Stimulated activated CD4-positive, alpha-beta T cell treated with anti-CD3 and anti-CD28 coated beads, TNF-alpha, amount 100 ng/mL, for 24 hours (primary cell): ENCODE measurements at places on chromosomes 7 and 10.

GRCh38 chr7:29017713-29018112 lies 59.6 kb upstream of the TRIL start:
- no peak for DNase-seq

DNA sequence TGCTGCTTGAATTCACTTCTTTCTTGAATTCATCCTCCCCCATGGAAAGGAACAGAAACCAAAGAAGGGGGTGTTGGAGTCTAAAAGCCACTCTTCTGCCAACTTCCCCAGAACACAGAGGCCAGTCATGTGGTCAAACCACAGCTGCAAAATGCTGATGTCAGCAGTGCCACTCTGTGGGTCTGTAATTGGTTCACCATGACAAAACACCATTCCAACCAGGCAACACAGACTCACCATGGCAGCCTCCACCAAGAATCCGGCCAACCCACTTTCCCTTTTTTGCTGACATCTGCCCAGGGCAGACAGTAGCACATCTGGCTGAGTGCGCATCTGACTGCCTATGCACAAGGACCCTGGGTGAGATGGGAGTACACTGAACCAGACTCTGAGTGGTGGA lies 16.8 kb downstream of the OSBPL3 start:
- DNase-seq = no peak

- DNase-seq = no peak
These were observed 3.5 kb downstream of the EGFR start for GRCh38 chr7:55022002-55022985.

DNA sequence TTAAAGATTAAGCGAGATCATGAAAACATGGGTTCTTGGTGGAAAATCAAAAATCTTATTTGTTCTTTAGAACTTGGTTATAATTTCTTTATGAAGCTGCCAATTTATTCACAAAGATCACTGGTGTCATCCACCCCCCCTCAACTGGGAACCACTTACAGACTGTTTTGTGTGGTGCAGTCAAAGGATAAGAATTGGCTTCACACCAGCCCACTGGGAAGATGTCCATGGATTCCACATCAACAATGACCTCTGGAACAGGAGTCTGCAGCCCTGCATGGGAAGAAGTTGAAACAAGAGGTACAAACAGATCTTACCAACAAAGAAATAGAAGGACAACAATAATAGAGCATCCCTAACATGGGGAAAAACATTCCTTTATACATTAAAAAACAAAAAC lies 205.2 kb downstream of the SFMBT2 start:
- no peak for DNase-seq

- DNase-seq = no peak
These were observed 215.7 kb upstream of the CSTF2T start for GRCh38 chr10:51915031-51915542.

GRCh38 chr7:27121684-27122076 lies 8.9 kb downstream of the HOXA4 start:
- DNase-seq = no peak

DNA sequence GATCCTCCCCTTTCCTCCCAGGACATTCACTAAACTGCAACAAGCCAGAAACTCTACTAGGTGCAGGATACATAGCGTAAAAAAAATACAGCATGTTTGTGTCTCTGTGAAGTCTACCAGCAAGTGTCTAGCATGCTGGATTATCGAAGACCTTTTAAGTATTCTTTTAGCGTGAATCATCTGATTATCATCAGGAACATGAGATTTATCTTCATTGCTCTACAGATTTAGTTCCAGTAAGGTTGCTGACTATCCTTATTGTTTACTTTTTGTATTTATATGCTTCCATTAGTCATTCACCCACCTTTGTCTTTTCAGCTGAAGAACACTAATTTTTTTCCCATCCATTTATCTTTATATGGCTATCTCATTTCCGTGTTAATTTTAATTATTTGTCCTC lies 62.8 kb downstream of the PDZD8 start:
- DNase-seq = no peak

- DNase-seq = no peak
These were observed 3.0 kb upstream of the CYP2W1 start for GRCh38 chr7:979886-980571.

DNA sequence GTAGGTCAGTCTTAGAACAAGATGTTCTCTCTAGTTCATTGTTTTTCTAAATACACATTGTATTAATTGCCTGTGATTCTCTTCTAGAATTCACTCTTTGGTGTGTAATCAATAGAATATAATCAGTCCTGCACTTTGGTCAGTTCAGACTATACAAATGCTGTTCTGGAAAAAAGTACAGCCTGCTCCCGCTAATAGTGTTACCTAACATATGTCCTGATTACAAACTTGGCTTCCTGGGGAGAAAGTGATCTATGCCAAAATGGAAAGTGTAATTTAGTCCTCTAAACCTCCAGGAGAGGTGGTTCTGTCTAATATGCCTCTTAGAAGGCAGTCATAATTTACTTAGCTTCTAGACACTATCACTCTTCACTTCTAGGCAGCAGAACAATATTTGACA lies 215.5 kb downstream of the SEMA3D start:
- no peak for DNase-seq

- no peak for DNase-seq
These were observed 6.6 kb upstream of the ABCB4 start for GRCh38 chr7:87482115-87482514.

- no peak for DNase-seq
These were observed 35.2 kb upstream of the WDFY4 start for GRCh38 chr10:48649349-48649944.

DNA sequence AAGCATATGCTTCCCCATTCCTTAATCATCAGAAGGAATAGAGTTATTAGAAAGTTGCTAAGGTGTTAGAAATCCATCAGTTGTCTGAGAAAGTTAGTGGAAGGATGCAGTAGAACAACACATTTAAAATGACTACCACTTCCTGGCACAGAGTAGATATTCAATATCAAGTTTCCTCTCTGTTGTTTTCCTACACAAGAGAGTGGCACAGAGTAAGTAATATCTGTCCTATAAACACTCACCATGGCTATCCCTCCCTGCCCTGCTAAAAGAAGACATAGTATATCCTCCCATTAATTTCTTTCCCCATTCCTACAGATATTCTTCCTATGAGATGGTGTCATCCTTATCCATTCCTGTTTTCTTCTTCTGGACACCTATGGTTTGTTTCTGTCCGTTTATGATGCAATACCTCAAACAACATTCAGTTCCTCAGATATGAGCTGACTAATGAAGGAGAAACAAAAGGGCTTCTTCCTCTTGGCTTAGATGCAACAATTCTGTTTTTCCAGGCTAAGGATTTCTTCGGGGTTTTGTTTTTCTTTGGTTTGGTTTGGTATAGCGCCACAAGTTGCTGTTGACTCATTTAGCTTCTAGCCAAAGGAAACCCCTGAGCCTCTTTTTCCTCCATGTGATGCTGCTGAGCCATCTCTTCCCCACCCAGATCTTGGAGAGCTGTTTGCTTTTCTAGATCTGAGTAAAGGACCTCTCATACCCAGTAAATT lies 32.9 kb upstream of the BPGM start:
- no peak for DNase-seq

DNA sequence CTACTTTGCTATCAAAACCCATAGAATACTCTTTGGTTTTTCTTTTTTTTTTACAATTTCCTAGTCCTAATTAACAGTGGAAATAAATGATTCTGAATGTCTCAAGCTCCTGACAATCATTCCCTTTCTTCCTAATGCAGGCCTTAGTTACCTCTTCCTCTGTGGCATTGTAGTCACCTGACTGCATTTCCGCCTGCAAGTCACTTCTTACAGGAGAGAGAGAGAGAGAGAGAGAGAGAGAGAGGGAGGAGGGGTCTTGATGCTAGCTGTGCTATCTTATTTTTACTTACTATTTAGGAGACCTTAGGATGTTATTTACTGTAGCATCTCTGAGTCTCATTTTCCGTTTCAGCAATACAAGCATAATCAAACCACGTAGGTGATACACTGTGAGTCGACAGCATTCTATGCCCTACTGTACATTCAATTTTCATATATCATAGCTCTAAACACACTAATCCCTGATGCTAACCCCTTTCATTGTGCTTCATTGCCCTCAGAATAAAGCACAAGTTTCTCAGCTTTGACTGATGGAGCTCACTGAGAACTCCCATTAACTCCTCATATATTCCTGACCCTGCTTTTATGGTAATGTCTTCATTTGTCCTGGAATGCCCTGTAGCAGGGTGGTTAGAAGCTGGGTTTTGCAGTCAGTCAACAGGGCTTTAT lies 1237.3 kb downstream of the XPNPEP1 start:
- no peak for DNase-seq

DNA sequence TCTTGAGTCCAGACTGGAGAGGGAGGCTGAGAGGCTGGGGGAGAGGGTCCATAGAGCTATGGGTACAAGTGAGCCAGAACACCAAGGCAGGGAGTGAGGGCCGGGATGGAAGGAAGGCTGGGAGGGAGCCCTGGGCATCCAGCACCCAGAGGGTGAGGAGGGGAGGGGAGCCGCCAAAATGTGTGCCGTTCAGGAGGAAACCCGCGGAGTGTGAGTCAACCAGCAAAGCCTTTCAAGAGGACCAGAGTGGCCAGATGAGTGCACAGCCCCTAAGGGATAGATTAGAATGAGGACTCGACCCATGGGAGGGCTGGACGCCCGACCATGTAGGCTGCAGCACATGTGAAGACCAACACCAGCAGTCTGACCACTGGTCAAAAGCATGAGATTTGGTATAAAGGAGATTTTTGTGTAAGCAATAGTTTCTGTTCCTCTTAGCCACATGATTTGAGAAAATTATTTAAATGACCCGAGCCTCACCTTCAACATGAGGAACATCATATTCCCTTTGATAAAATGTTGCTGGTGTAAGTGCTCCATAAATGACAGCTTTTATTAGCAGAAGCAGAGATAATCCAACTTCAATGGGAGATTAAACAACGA lies 179.7 kb upstream of the GRB10 start:
- no peak for DNase-seq

DNA sequence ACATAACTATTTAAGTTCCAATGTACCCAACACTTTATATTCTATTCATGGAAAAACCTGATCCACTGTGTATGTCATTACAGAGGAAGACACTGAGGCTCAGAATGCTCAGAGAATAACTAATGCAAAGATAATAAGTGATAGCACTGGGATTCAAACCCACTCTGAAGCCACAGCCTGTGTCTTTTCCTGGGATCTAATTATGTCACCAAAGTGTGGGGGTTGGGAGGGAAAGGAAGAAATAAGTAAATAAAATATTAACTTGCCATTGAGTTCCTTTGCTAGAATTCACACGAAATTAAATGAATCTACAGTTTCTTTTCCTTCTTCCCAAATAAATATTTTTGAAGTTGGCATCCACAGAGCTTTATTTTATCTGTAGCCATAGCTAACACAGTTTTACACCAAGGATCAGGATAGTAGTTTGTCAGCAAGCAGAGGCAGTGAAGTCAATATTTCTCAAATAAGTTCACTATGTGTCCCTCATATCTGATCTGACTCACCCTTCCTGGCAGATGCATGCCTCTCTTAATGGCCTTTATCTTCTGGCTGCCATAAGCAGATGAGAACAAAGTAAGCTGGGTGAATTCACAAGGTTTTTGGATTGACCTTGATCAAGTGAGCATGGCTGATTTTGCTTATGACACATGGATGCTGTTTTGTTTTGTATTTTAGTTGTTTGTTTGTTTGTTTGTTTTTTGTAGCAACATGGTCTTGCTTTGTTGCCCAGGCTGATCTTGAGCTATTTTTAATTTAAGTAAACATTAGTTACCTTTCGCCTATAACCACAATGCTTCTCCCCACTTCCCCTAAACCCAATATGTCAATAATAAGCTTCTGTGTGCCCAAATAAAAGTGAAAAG lies 6.3 kb downstream of the RAPGEF5 start:
- DNase-seq = no peak

- DNase-seq = no peak
These were observed at the start of gene PARD3 for GRCh38 chr10:34815185-34816084. Gene PARD3, minus strand, starts transcription at chr10:34815296. Its CDS starts 301 bp downstream, at chr10:34814995.

GRCh38 chr7:150476285-150476684 lies 25.9 kb downstream of the GIMAP8 start:
- DNase-seq = no peak

GRCh38 chr7:70975754-70976153 lies 156.2 kb upstream of the GALNT17 start:
- DNase-seq = no peak

- no peak for DNase-seq
These were observed 1.9 kb downstream of the NKX1-2 start for GRCh38 chr10:124447751-124448466.

- DNase-seq = no peak
These were observed 94.9 kb downstream of the AKAP9 start for GRCh38 chr7:92035576-92035975.

DNA sequence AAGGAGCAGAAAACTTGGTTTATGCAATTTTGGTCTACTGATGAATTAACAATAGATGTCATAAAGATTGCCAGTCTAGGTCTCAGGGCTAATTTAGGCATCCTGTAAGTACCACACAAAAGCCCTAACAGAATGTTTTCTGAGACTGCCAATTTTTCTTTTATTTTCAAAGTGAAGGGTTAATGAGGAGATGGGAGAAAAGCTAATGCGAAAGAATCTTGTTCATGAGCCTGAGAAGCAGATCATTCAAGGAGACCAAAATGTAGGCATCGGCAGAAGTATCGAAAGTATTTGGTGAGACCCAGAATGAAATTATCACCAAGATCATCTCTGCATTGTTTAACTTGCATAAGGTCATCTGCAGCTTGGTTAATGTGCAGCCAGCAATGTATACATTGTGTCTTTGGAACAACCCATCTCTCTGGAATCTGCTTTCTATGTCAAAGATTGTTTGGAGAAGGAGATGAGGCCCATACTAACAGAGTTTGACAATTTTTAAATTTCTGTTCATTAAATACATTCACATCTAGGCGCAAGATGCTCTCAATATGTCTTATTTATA lies 163.3 kb upstream of the GLI3 start:
- DNase-seq = no peak

- DNase-seq = no peak
These were observed 29.8 kb upstream of the ING3 start for GRCh38 chr7:120920591-120921274.

GRCh38 chr10:6778992-6779701 lies 199.1 kb upstream of the PRKCQ start:
- DNase-seq = no peak
